ENCODE measurements at places on chromosomes 2 and 18.
A peak's percentile ranks its signal among the peaks of the same experiment; 100 is the strongest.

GRCh38 chr2:112831946-112832840 lies 4.4 kb downstream of the IL1B start:
- DNase-seq, result no peak

DNA sequence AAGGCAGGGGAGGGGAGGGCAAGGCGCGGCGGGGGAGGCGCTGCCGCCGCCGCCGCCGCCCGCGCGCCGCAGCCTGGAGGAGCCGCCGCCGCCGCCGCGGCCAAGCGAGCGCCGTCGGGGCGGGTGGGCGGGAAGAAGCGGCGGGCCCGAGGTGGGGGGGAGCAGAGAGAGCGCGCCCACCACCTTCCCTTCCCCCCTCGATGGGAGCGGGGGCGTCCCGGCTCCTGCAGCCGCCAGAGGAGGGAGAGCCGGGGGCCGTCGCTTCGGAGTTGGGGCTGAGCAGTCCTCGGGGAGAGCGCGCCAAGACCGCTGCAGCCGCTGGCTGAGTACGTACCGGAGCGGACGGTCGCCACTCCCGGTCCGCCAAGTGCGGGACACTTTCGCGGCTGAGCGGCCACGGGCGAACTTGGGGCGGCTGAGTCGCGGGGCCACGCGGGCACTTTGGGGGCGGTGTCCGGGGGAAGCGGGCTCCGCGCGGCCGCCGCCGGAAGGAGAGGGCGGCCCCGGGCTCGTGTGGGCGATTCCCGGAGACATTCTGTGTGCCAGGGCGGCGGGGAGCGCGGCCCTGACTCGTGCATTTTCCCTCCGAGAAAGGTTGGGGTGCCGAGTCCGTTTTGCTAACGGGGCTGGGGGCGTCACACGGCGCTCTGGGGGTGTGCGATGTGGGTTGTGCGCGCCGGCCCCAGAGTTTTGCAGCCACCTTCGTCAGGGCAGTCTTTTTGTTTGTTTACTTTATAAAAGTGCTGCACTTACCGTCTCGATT lies at the start of gene NAB1:
NAB1 (plus strand) TSS at position 49 of the 763 bp plus-strand sequence. CDS start 10,094 bp downstream, outside the sequence.
- DNase-seq, result peak; percentile 59

- DNase-seq, result no peak
These were observed 349.8 kb downstream of the RBM43 start for GRCh38 chr2:150911766-150912280.

DNA sequence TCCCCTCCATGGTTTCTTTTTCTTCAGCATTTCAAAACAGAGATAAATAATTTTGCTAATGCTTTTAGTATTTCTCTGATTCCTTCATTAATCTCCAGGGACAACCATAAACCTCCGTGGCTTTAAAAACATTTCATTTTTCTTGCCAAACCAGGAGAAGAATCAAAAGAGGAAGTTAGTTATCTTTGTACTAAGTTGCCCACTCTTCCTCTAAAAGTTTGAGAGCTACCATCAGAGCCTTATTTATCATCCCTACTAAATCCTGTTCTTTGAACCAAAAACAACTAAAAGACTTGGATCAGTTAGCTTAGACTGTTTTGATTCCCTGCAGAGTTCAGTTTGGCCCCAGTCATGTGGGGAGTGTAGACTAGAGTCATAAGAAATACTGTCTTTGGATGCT lies 208.4 kb downstream of the SETBP1 start:
- no peak for DNase-seq

DNA sequence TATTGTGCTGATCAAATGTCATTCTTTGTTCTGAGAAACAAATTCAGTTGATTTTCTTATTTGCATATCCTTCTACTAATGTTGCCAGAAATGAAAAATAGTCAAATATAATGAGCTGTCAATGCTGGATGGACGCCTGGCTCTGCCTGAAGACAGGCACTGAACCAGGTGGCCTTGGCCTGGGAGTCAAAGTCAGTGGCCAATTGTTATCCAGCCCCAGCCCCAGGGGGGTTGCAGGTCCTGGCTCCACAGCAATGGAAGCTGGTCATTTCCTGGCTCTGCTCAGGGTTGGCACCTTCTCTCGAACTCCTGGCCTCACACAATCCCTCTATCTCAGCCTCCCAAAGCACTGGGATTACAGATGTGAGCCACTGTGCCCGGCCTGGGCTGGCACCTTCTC lies 176.8 kb upstream of the GLI2 start:
- DNase-seq, result no peak

GRCh38 chr18:51168960-51169662 lies 28.4 kb downstream of the MEX3C start:
- DNase-seq, result no peak

DNA sequence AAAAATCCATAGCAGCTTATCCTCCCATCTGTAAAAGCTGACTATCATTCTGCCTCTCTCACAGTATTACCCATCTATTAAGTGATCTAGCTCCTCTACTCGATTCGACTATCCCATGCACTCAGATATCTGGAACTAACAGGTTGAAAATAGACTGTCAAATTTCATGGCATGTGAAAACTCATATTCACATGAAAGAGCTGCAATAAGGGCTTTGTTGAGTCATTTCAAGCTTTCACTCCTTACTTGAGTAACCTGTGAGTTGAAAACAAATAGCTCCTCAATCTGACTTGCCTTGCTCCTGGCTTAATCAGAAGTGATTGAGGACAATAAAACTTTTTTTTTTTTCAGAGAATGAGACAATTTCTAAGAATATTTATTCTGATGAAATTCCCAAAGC lies 192.4 kb upstream of the ERBB4 start:
- no peak for DNase-seq

GRCh38 chr2:109304242-109304641 lies 175.2 kb downstream of the SH3RF3 start:
- no peak for DNase-seq
